ENCODE measurements at places on chromosomes 3 and 15.

DNA sequence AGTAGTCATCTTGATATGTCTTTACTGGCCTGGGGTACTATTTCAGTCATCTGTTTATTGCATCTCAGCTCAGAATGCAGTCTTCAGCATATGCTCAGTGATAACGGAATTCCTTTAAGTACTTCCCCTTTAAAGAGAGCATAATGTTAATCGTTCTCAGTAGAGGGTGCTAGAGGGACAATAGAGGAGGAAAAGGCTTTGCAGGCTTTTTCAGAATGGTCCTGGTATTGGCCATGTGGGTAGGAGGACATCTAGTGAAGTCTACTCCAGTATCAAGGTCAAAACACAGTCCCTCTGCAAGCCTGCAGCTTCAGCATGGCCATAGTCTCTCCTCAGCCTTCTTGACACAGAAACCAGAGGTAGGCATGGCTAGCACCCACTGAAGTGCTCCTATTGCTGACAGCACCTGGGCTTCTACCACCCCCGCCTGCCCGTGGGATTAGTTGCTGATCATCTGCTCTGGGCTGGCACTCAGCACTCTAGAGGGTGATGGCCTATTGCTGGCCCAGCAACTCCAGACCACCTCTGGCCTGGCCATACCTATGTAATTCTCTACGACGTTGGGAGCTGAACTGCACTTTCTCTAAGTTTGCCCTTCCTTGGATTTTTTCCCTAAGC is 65.4 kb downstream of the KCNH8 start:
- DNase-seq, result no peak

GRCh38 chr15:88126695-88127431 is 129.7 kb downstream of the NTRK3 start:
- no peak for DNase-seq

DNA sequence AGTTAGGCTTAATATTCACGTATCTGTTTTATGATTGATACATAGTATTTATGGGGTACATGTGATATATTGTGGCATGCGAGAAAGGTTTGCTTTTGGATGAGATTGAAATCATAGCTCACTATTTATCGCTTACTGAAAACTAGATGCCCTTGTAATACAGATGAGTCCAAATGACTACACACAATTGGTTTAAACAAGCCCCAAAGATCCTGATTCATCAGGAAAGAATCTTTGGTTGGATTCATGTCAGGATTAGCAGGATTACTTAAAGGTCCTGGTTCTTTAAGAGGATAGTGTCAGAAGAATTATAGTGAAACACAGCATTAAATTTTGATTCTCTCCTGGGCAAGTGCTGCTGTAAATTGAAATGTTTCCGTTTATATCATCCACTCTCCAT is 18.6 kb upstream of the AADAC start:
- no peak for DNase-seq

- DNase-seq, result no peak
Observed at GRCh38 chr3:188417271-188417696, 263.3 kb downstream of the LPP start.

All from NCI-H2171 (cell line).